ENCODE measurements at places on chromosomes 3 and 15.

DNA sequence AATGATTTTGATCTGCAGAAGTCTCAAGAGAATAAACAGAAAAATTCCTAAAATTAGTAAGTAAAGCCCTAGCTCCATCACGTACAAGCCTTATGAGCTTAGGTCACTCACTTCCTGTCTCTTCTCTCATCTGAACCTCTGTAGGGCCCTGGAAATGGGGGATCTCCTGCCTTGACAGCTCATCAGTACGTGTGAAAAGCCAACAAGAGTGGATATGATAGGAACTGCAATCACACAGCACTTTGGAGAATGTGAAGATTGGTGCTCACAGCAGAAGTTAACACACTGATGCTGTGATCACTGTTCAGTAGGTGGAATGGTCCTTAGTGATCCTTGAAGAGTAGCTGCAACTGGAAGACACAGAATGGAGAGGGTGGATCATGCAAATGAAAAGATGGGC is 27.8 kb upstream of the ALDH1L1 start:
- DNase-seq = no peak

GRCh38 chr15:71517751-71518150 is 292.6 kb upstream of the NR2E3 start:
- no peak for DNase-seq

DNA sequence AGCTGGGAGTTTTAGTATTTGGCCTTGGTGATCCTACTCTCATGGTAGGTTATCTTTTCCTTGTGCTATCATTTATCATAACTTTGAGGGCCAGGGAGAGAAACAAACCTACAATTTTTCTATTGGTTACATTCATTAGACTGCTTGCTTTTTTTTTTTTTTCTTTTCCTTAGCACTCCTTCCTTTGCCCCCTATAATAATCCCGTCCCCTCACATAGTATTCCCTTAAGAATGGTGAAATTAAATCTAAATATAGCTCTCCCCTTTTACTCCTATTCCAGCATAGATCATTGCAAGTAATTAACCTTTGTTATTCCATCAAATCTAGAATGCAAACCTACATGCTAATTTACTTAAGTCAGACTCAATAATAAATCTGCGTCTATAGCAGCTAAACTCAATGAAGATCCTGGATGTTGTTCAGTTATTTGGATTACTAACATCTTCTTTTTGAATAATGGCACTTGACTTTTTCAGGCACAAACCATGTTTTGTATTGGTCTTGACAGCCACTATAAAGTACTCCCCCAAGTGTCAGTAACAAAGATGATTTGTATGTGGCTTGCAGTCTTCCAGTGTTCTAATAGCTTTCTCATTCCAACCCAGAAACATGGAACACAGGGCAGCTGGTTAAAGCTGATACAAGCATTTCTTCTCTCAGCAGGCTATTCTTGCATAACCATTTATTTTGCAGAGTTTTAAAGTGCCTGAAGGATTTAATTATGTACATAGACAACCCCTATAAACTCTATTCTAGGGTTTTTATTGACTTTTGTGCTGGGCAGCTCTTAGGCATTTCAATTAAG is 420.6 kb downstream of the MECOM start:
- DNase-seq = no peak

DNA sequence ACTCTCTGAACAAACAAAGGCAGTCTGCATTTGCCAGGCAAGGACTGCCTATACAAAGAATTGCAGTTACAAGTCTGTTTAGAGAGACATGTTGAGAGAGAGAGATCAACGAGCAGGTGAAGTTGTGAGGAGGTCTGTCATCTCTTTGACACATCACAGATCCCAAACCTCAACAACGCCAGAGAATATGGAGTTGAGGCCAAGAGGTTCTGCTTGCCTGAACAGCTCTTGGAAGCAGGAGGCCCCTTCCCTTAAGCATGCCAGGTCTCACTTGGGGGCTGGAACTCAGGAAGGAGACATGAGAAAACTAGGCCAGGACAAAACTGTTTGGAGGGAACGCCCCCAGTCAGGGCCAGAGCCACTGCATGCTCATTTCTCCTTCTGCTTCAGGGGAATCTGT is 22.3 kb upstream of the MUSTN1 start:
- DNase-seq = no peak

GRCh38 chr15:47856071-47856470 is 138.8 kb downstream of the SEMA6D start:
- DNase-seq = no peak

DNA sequence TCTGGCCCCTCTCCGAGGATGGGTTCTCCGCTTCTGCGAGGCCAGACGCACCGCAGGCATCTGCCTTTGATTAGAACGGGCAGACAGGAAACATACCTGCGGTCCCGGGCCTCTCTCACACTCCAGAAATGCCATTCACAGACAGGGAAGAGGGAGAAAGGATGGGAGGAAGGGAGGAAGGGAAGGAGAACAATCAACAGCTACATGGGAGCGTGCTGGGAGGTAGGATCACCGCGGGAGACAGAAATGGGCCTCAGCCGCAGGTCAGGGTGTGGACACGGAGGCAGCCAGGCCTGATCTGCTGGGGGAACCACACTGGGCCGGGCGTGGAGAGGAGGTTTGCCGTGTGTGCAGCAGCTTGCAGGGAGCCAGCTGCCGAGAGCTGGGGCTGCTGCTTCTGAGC is 90.7 kb upstream of the RGMA start:
- no peak for DNase-seq

DNA sequence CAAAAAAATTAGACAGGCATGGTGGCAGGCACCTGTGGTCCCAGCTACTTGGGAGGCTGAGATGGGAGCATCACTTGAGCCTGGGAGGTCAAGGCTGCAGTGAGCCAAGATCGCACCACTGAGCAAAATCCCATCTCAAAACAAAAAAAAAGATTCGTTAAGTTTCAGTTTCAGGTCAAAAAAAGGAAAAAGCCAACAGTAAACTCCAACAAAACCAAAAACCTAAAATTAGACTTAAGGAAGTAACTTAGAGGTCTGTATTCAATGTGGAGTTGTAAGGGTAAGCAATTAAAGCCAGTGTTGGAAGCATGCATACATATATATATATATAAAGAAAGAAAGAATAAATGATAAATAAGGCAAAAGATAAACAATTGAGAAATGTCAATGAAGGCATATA is 11.8 kb downstream of the KPNA1 start:
- DNase-seq = no peak

GRCh38 chr15:35725353-35725752 is 179.4 kb upstream of the DPH6 start:
- peak; percentile 35 for DNase-seq

- no peak for DNase-seq
Measured at GRCh38 chr3:171516765-171517164, 56.6 kb upstream of the TNIK start.

- no peak for DNase-seq
Measured at GRCh38 chr3:16183082-16183481, 8.6 kb downstream of the GALNT15 start.

DNA sequence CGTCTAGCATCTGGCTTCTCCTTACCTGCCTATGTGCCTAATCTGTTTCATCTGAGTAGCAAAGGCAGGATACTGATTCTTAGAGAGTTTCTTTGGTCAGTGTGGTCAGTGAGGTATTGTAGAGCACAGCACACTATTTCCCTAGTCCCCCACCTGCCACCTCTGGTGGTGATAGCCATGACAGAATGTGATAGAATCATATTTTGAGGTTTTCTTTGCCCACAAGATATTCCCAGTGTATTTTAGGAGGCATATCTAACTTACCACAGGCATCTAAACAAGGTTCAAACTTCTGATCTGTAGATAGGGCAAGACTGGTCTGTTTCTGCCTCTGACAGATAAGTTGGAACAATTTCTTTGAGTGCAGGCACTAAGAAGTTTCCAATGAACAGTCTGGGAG is 188.0 kb downstream of the SOX2 start:
- no peak for DNase-seq

GRCh38 chr3:194262925-194263305 is 88.2 kb downstream of the CPN2 start:
- DNase-seq = no peak

Data from foreskin fibroblast (primary cell).